ENCODE measurements at places on chromosomes 4 and X.

DNA sequence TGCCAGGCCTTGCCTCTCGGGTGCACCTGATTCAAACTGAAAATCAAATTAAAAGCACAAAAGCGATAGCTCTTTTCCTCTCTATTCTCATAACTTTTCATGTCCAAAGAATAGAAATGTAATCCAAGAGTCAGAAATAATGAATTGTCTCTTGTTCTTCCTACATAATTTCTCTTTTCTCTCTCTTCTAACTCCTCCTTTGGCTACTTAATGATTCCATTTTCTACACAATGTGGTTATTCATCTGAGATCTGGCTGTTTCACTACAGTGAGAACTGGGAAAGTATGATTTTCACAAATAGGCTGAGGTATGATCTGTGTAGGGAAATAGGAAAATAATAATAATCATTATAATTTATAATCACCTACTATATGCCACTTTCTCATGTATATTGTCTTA lies 703.5 kb downstream of the PDHA2 start:
- DNase-seq: no peak

- DNase-seq: no peak
Observed at GRCh38 chr4:34861666-34862065, 1382.6 kb downstream of the ARAP2 start.

GRCh38 chr4:140635606-140636005 lies 66.8 kb upstream of the UCP1 start:
- no peak for DNase-seq

- no peak for DNase-seq
Observed at GRCh38 chrX:153190381-153190780, 11.3 kb downstream of the MAGEA1 start.

- DNase-seq: peak; percentile 58
Observed at GRCh38 chr4:81913427-81913879, 441.7 kb upstream of the RASGEF1B start.

DNA sequence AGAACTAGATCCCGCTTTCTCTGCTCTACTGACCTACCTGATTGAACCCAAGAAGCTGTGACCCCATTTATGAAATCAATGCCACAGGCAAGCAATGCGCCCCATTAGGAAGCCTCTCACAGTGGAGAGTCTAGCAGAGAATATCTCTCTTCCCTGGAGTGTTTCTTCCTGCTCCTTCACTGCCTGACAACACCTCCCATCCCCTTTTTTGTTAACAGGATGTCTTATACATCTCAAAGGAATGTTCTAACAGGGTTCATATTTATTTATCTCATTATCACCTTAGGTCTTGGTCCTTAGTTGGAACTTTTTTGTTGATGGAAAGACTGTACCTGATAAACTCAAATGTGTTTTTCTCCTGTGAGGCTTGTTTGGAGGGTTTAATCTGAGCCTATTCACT lies 35.5 kb downstream of the SLIT2 start:
- DNase-seq: no peak

DNA sequence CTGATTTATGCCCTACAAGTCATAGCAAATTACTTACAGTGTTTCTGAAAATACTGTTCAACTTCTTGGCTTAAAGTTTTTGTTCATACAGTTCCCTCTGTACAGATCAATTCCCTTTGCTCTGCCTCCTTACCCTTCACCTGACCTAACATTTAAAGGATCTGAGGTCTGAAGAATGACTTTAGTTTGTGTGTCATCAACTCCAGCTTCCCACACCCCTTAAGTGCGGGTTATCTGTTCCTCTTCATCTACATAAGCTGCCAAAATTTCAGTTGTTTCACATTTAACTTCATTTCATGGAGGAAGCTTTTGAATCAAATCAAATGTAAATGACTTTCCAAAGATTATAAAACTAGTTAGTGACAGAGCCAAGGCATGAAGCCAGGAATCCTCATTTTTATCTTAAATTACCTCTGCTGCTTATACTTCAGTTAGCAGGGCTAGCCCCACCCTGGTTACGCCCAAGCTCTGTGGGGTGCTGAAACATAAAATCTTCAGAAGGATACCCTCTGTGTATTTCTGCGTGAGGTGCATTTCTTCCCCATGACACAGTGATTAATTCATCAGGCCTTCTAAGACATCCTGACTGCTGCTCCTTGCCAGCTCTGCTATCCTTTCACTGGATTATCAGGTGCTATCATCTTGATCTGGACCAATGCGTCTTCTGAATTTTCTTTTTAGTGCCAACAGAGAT lies 16.5 kb downstream of the CXCL1 start:
- DNase-seq: no peak

- no peak for DNase-seq
Observed at GRCh38 chr4:24796620-24797019, 1.2 kb downstream of the SOD3 start.

- DNase-seq: no peak
Observed at GRCh38 chr4:111879539-111879938, 265.7 kb upstream of the FAM241A start.

DNA sequence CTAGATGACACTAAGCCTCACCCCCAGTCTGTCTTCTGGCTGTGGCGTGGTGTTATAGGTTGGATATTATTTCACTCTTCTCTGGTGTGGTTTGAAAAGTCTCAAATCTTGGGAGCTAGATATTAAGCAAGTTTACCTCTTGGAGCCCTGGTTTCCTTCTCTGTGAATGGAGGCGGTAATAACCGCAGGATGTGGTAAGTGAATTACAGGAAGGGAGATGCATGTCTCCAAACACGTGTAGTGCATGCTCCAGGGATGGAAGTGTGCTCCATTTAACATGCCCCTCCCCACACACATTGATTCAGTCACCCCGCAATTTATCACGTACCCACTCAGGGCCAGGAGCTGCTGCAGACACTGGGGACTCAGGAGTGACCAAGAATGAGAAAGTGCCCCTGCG lies 4.9 kb downstream of the ZNF275 start:
- DNase-seq: no peak

- no peak for DNase-seq
Observed at GRCh38 chrX:63561425-63561824, 210.3 kb upstream of the SPIN4 start.

DNA sequence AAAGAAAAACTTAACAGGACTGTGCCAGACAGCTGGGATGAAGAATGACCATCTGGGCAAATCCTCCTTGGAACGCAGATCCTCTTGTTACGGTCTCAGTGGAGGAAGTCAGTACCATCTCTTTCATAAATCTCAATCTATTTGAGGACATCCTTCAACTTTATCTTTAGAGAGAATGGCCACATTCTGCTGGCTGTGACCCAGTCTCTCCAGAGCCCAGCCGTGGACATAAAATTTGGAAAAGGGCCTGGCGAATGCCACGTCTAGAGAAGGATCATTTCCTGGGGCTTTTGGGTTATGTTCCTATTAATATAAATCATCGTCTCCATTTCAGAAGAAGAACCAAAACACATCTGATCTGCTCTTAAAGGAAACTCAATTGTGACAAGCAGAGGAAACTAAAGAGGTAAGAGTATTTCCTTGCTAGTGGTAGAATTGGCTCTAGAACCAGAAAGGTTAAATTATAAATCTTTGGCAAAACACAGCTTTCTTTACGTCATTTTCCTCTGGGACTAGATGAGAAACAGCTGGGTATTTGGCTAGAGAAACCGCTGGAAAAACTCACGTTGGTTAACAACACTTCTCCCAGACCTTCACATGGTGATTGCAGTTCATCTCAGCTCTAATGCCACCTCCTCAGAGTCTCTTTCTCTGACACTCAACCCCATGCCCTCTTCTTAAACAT lies 164.7 kb downstream of the CHIC2 start:
- DNase-seq: no peak

DNA sequence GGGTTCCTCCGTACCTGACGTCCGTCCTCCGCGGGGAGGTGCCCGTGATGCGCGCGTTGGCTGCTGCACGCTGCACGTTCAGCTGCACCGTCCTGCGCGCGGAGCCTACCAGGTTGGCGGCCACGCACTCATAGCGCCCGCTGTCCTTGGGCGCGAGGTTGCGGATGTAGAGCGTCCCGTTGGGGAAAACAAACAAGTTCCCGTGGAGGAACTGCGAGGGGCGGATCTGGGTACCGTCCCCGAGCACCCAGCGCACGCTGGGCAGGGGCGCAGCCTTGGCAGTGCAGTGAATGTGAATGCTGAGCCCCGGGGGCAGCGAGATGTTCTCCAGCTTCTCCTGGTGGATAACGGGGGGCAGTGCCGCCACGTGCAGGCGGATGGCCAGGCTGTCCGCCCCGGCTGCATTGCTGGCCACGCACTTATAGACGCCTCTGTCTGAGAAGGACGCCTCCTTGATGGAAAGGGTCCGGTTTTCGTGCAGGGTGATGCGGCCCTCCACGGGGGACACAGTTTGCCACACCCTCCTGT lies 29.2 kb downstream of the MXRA5 start:
- no peak for DNase-seq

DNA sequence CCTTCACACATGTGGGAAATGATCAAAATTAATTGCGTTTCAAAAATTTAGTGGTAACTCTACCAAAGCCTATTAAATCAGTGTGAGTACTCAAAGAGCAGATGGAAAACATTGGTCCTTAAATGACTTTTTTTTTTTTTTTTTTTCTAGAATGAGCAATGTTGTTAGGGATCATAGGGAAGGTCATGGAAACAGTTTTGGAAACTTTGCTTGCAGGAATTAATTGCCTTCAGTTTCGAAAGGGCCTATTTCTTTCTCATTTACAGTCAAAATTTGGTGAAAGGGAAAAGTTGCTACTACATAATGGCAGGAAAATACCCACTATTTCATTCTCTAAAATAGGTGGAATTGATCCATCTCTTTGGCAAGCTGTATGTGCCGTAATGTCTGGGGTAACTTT lies 160.9 kb downstream of the RTL9 start:
- DNase-seq: no peak
